ENCODE measurements at places on chromosomes 11 and 22. TPM values are rescaled to one million over a fixed set of nuclear protein-coding genes. Genes with fewer than 3 reads are reported as not detected.

GRCh38 chr22:39558254-39558727, 12.3 kb upstream of the CACNA1I start:
- DNase-seq: no peak

GRCh38 chr11:47355283-47356128, 3.0 kb upstream of the MYBPC3 start:
- DNase-seq: peak; percentile 90

- DNase-seq: no peak
Observed at GRCh38 chr11:109150581-109150980, 271.4 kb upstream of the C11orf87 start.

GRCh38 chr22:26416670-26417276, 12.3 kb upstream of the ASPHD2 start:
- no peak for DNase-seq

GRCh38 chr11:106276126-106276525, 198.7 kb downstream of the AASDHPPT start:
- DNase-seq: no peak

GRCh38 chr11:32450372-32450771, 15.0 kb upstream of the WT1 start:
- no peak for DNase-seq

DNA sequence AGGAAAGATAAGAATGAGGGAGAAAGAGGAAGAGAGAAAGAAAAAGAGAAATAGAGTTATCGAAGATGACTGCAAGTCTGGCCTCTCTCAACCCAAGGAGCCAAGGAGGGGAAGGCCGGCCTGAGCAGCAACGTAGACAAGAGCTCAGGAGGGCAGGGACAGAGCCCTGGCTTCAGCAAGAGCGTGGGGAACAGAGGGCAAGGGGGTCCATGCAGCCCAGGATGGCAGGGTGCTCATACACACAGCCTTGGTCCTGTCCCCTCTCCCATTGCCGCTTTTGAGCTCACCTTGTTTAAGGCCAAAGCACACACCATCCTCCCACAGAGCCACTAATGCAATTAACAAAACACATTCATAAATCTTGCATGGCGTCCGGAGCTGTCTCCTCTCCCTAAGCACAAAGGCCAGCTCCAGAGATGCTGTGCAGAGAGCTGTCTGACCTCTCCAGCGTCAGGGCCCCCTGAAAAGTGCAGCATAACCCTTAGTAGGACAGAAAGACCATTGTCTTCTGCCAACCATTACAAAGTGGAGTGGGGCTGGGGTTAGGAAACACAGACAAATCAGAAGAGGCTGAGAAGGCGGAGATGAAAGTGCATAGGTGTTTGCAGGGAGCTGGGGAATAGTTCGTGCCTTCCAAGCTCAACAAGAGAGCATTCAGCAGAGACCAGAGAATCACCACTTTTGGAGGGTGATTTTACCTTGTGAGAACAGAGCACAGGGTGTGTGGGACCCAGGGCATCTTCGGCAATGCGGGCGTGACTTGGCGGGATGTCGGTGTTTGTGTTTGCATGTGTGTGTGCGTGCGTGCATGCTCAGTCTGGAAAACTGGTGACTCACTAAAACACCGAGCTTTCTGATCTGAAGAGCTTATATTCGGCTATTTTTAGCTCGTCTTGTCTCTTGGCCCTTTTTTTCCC, 28.2 kb upstream of the JAM3 start:
- DNase-seq: no peak

The CDC42EP1 gene
- polyA plus RNA-seq: 58.2 TPM

The PLAAT2 gene
- not detected for polyA plus RNA-seq

The ZNF202 gene
- 19.5 TPM for polyA plus RNA-seq

The MEN1 gene
- 44.7 TPM for polyA plus RNA-seq

The SCUBE2 gene
- 7.1 TPM for polyA plus RNA-seq

The NXPE1 gene
- polyA plus RNA-seq: 0.16 TPM
